CD4-positive, alpha-beta T cell (primary cell): ENCODE measurements at places on chromosomes 3 and 15.
A peak's percentile ranks its signal among the peaks of the same experiment; 100 is the strongest.

DNA sequence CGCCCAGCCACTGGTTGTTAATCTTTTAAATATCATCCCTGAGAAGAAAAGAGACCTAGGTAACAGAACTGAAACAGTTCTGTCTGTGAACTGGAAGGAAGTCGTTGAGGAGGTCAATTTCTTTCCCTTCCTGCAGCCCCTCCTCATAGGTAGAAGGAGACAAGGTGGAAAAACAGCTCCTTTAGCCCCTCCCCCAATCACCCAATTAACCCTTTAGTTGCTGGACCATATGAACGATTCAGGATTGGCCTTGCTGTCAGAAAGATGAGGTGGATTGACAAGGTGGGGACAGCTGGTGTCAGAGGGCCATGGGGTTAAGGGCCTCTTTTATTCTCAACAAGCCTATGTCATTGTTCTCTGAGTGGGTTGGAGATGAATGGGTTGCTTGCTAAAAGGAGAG is 36.0 kb upstream of the ZNF445 start:
- DNase-seq, result no peak

DNA sequence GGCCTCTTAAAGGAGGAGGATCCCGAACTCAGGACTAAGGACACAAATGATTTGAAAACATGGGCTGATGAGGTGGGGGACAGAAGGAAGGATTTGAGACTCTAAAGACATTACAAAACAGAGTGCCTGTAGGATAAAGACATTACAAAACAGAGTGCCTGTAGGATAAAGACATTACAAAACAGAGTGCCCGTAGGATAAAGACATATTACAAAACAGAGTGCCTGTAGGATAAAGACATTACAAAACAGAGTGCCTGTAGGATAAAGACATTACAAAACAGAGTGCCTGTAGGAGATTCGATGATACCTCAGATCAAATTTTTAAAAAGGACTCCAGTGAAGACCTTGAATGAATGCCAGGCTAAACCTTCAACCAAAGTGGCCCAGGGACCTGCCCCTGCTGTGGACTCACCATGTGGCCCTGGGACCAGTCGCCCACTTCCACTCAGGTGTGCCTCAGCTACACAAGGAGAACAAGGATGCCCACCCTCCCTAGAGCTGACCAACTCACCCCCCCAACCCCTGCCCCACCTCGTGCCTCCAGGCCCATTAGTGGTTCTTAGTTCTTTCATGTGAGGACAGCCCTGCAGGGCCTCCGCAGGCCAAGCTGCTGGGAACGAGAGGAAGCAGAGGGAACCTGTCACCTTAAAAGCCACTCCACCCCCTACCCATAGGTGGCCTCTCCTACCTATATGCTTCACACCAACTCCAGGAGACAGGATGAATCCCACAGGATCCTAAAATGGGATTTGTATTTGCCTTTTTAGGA is 59.8 kb downstream of the SH3BP5 start:
- DNase-seq, result no peak

DNA sequence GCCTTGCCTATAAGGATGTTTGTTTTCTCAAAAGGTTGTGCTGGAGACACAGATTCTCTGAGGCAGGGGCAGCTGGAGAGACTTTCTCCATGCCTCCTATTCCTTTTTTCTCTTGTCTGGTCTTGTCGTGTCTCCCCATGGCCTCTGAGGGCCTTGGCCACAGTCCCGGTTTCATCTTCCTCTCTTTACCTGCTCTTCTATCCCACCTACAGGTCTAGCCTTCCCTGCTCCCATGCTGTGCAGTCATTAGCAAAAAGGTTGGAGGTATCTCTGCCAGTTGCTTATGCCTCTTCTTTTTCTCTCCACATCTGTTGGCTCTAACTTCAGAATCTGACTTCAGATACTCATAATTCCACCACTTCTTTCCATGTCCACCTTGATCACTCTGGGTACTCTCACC is 191.1 kb downstream of the IL20RB start:
- DNase-seq, result no peak

- DNase-seq, result no peak
Measured at GRCh38 chr15:31098491-31098917, 3.0 kb downstream of the TRPM1 start.

GRCh38 chr3:38610934-38611333 is 38.6 kb downstream of the SCN5A start:
- DNase-seq, result no peak

DNA sequence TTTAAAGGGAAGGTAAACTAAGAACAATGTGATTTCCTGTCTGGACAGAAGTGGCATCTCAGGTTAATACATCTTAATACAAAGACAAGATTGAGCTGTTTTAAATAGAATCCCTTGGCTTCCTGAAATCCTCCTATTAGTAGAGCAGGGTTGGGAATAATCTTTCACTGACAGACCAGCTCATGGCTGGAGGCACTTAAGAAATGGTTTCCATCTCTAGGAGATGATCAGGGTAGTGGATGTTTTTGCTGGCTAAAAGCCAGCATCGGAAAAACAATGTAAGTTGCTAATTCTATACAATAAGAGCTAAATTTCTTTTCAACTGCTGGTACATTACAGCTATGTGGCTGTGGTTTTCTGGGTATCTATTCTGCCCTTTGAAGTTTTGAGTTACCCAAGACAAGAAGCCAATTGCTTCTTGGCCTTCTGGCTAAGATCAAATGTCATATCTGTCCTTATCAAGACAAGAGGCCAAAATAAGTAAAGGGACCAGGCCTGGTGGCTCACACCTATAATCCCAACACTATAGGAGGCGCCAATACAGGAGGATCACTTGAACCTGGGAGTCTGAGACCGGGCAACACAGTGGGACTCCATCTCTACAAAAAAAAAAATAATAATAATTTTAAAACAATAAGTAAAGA is 49.6 kb downstream of the SHQ1 start:
- no peak for DNase-seq

DNA sequence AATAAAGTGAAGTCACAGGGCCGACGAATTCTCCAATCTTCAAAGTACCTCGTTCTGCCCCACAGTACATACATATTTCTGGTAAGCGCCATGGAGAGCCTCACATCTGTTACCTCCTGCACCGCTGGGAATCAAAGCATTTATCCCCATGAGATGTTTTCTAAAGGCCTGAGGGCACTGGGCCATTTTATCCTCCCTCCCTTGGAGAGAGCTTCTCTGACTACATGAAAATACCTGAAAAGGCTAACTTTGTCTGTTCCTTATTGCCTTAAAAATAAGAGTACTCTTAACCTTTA is 148.1 kb downstream of the RORA start:
- no peak for DNase-seq

- DNase-seq, result peak; percentile 43
Measured at GRCh38 chr3:194687638-194688199, 2.0 kb downstream of the FAM43A start.

GRCh38 chr15:91938136-91938535 is 84.6 kb downstream of the SLCO3A1 start:
- no peak for DNase-seq

DNA sequence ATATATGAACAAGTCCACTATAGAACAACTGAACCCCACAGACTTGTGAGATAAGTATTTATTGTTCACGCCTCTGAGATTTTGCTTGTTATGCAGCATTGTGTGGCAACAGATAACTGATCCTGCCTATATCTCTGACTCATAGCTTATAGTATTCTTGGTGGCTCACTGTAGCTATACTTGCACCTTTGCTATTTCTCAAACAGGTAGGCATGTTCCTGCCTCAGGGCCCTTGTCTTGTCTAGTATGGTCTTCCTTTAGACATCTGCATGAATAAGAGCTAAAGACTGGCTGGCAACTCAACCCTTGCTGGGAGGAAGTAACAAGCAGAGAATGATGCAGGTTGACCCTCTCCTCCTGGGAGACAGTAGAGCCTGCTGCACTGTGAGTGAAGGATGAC is 256.1 kb downstream of the CHST2 start:
- no peak for DNase-seq

DNA sequence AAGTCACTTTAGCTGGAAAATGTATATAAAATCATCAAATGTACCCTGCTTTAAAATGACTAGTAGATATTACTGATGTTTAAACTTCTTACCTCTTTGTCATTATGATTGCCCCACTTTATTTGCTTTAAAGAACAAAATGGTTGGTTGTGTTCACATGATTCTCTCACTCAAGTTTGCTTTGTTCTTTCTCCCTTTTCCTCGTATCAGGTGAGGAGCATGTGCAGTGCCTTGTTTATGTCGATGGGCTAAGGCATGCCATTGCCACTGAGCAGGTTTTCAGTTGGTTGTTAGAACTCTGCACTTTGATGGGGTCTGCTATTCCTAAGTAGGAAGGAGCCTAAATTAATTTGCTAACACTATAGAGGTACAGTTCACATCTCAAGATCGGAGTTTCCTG is 5.3 kb downstream of the MAP2K5 start:
- DNase-seq, result no peak

DNA sequence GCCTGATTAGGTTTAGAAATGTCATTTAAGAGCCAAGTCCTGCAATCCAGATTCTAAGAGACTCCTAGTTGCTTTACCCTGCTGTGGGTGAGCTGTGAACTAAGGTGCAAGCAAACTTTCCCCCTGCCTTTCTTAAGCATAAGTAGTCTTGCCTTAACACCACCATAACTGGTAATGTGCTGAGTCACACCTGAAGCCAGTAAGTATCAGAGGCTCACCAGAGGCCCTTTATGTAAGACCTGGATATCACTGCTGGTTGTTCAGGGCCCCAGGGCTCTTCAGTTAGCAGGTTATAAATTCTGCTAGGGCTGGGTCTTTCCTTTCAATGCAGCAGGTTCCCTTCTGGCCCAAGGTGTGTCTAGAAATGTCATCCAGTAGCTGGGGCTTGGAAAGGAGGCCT is 509.9 kb downstream of the VGLL3 start:
- DNase-seq, result no peak

GRCh38 chr3:112405845-112406244 is 72.9 kb downstream of the CD200 start:
- no peak for DNase-seq

- no peak for DNase-seq
Measured at GRCh38 chr3:4994823-4995499, 15.7 kb downstream of the BHLHE40 start.

DNA sequence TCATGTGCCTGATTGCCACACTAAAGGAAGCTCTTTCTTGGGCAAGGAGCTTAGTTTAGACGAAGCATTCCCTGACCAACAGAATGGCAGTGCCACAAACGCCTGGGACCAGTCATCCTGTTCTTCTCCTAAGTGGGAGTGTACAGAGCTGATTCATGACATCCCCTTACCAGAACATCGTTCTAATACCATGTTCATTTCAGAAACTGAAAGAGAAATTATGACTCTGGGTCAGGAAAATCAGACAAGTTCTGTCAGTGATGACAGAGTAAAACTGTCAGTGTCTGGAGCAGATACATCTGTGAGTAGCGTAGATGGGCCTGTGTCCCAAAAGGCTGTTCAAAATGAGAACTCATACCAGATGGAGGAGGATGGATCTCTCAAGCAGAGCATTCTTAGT is 18.4 kb downstream of the SENP5 start:
- no peak for DNase-seq

GRCh38 chr15:70197945-70198361 is 100.2 kb upstream of the TLE3 start:
- no peak for DNase-seq

- no peak for DNase-seq
Measured at GRCh38 chr15:34214135-34214534, 4.2 kb upstream of the KATNBL1 start.

- no peak for DNase-seq
Measured at GRCh38 chr3:164155400-164155799, 922.9 kb downstream of the SI start.

DNA sequence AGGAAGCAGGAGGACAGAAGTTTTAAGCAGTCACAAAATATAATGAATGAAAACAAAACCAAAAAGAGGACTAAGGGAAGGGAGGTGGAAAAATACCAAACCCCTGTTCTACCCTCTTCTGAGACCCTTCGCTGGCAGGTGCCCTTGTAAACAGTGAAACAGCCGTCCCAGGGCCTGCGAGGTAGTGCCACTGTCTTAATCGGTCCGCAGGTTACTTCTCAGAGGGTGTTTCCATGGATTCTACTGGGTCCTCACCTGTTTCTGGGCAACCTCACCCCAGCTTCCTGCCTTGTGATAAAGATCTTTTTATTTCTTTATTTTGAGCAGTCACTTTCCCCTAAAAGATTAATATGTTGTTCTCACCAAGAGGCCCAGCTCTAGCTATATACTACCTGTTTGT is 65.3 kb downstream of the SLC30A4 start:
- peak; percentile 8 for DNase-seq

DNA sequence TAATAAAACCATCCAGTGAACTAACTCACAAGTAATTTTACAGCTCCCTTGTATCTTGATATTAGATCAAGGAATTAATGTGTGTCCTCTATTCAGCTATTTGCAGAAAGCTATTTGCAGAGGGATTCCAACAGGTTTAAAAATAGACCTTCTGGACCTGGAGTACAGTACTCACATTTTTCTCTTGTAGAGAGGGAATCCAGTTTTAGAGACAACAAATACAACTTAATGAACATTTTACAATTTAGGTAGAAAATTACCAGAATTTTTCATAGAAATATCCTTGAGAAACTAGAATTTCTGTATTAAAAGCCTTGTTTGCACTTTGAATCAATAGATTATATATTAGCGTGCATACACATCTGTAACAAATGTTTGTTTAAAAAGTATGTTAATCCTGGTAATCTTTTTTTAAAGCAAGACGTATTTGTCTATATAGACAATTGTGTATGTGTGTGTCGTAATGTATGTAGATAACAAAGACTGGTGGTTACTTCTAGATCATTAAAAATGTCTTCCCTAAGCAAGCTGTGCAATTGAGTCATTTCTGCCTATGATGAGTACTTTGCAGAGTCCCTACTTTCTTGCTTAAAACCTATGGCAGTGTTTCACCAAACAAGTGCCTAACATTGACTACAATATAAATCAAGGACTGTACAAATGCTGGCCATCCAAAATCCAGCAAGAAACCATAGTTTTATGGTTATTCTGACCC is 57.9 kb downstream of the PPP2R3A start:
- DNase-seq, result no peak

- DNase-seq, result no peak
Measured at GRCh38 chr3:64300790-64301423, 75.6 kb upstream of the PRICKLE2 start.

DNA sequence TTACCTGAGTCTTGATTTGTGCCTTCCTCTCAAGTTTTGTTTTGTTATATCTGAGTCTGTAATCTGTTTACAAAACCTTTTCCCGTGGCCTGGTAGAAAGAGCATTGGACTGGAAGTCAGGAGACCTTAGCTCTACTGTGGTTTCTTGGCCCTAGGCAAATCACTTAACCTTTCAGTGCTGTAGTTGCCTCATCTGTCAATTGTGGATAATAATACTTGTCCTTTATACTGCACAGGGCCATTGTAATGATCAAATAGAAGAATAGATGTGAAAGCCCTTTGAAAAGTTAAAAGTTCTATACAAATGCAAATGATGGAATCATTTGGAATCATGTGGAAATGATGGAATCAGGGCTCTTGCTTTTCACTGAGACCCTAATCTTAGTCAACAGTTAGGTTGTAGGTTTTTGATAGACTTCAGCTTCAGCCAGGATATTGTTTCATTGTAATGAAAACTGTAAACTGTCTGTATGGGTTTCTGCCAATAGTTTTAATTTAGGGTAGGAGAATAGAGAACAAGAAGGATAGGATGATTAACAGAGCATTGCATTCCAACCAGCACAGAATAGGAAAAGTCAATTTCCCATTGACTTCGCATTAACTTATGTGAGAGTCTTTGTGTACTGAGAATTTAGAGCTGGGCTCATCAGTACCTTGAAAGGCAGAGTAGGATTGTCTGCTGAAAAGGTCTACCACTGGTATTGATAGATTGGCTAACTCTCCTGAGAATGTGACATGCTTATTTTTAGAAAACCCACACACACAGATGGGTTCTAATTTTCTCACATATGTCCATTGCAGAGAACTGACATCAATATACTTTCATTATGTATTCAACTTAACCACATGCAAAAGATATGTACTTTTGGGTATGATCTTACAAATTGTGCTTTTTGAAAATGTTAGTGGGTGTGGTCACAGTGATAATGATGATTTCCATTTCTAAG is 21.8 kb downstream of the MAP2K5 start:
- DNase-seq, result no peak
